B cell (primary cell): ENCODE measurements at places on chromosomes 11 and 22.

- no peak for DNase-seq
Observed at GRCh38 chr11:132358573-132358953, 988.1 kb downstream of the NTM start.

GRCh38 chr11:69111624-69112542, 43.9 kb upstream of the SMIM38 start:
- no peak for DNase-seq

DNA sequence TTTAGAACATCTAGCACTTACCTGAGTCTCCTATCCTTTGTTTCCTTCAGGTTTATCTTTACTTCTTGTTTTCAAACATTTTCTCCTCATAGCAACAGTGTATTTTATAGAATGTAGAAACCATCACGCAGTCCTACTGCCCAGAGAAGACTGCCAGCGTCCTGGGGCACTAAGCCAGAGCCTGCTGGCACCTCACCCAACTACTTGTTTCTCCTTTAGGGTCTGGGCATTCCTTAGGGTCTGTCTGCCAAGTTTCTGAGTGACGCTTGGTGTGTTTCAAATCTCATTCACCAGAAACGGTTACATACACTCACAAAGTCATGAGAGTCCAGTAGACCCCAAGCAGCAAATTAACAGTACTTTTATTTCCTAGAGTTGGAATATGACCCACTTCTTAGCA, 49.6 kb upstream of the SLC25A1 start:
- no peak for DNase-seq

DNA sequence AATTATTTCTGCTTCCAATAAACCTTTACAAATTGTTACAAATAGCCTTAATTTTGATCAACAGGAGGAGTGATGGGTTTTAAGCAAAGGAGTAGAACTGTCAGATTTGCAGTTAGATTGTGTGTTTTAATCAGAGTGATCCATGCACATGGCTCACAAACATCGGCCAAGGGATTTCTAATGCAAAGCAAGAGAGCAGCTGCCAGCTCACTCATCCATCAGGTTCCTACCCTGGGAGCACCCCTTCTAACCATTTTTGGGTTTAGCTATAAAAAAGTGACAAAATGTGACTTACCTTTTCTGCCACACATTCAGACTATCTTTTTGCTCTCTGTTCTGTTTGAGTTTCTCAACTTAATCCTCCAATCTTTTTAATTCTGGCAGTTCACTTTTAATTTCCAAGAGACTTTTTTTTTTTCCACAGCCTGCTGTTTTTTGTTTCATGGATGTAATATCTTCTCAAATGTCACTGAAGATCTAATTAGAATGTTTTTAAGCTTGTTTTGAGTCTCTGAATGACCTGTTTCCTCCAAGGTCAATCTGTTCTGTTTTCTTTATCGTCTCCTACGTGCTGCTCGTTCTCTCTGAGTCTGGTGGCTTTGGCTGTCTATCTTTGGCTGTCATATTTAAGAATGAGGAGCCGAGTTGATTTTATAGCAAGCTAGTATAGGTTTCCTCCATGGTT, 6.0 kb downstream of the IZUMO1R start:
- DNase-seq = no peak

GRCh38 chr22:31728857-31729256, 21.1 kb downstream of the PRR14L start:
- no peak for DNase-seq

DNA sequence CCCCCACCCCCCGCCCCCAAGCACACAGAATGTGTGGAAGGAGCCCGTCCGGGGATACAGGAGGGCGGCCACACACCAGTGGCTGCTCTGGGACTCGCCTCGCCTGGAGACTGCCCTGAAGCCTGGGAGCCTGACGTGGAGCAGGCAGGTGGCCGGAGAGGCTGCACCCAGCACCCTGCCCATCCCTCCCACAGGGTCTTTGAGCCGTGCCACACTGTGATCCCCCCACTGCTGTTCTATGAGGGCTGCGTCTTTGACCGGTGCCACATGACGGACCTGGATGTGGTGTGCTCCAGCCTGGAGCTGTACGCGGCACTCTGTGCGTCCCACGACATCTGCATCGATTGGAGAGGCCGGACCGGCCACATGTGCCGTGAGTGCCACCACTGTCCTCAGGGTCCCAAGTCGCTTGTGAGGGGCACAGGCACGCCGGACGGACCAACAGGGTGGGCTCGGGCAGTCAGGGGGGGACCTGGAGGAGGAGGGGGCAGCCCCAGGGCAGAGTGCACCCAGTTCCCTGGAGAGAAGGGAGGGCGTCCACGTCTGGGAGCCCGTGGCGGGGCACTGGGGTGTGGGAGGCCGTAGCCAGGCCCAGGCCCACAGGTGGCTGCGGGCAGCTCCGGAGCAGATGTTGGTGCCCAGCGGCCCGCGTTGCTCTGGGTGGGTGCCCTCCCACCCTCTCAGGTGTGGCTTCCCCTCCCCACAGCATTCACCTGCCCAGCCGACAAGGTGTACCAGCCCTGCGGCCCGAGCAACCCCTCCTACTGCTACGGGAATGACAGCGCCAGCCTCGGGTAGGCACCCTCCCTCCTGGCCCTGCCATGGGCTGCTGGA, 27.0 kb upstream of the MUC5B start:
- no peak for DNase-seq

- no peak for DNase-seq
Observed at GRCh38 chr11:126764231-126764630, 236.3 kb downstream of the KIRREL3 start.
